ENCODE measurements at places on chromosomes 7 and 10.

DNA sequence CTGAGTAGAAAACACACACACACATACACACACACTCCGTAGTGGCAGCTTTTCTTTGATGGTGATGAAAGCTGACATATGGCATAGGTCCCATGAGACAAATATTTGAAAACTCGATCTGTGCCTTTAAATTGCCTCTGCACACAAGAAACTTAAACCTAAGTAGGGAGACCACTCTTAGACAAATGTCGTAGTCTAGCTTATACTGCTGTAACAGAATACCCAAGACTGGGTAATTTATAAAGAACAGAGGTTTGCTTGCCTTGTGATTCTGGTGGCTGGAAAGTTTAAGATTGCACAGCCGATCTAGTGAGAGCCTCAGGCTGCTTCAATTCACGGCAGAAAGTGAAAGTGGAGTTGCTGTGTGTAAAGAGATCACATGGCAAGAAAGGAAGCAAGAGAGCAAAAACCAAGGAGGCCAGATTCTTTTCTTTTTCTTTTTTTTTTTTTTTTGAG lies 489.4 kb upstream of the SORCS1 start:
- DNase-seq, result no peak

- DNase-seq, result no peak
Observed at GRCh38 chr7:47380325-47381133, 201.4 kb downstream of the TNS3 start.

- DNase-seq, result no peak
Observed at GRCh38 chr7:31938650-31939049, 131.6 kb downstream of the PDE1C start.

DNA sequence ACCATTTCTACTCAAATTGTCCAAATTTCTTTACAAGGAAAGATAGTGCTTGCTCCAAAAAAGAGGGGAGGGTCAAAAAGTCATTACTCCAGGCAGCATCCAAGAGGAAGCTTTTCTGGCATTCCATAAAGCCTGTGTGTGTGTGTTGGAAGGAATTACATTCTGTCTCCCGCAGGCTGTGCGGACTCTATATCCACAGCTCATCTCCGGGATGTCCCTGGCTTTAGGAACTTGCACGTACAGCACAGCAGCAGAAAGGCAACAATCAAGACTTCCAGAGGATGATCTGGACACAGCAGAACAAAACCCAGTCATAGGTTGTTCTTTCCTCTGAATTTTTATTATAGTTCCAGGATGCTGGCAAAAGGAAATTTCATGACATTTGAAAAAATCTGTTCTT lies 94.8 kb downstream of the ITIH5 start:
- DNase-seq, result no peak

- peak; percentile 49 for DNase-seq
Observed at GRCh38 chr10:100562008-100562672, 26.4 kb downstream of the HIF1AN start.

GRCh38 chr10:52769966-52770365 lies 2.6 kb downstream of the MBL2 start:
- DNase-seq, result no peak

- no peak for DNase-seq
Observed at GRCh38 chr7:83807774-83808173, 158.8 kb upstream of the SEMA3E start.

DNA sequence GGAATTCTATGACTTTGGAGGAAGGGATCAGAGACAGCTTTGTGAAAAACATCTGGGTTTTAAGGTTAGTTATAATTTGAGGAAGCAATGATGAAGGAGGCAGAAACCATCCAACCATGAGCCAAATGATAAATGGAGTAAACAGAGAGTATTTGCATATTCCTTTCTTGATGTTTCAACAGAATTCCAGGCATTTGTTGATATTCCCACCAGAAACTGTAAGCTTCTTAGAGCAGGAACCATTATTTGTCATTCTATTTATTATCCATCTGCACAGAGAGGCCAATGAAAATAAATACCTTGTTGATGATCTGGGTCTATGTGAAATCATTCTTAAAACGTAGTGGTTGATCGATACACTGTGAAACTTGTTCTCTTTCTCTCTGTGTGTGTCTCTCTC lies 715.3 kb downstream of the INHBA start:
- no peak for DNase-seq

DNA sequence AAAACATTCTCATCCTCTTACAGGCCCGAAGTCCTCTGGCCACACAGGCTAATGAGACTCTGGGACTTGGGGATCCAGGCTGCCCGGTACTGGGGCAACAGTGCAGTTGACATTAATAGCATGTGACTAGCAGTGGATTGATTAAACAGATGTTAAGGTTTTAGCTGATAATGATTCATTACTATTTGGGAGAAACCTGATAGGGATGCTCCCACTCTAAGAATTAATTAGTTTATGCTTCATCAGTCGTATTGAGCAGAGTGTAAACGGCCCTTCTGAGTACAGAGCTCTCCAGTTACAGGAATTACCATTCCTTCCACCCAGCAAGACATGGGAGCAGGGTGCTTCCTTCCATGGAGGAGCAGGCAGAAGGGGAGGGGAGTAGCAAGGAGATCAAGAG lies 82.7 kb downstream of the RPS24 start:
- DNase-seq, result no peak

GRCh38 chr7:25495342-25496250 lies 267.3 kb upstream of the NPVF start:
- DNase-seq, result no peak

- no peak for DNase-seq
Observed at GRCh38 chr7:111727905-111728634, 165.8 kb upstream of the IMMP2L start.

DNA sequence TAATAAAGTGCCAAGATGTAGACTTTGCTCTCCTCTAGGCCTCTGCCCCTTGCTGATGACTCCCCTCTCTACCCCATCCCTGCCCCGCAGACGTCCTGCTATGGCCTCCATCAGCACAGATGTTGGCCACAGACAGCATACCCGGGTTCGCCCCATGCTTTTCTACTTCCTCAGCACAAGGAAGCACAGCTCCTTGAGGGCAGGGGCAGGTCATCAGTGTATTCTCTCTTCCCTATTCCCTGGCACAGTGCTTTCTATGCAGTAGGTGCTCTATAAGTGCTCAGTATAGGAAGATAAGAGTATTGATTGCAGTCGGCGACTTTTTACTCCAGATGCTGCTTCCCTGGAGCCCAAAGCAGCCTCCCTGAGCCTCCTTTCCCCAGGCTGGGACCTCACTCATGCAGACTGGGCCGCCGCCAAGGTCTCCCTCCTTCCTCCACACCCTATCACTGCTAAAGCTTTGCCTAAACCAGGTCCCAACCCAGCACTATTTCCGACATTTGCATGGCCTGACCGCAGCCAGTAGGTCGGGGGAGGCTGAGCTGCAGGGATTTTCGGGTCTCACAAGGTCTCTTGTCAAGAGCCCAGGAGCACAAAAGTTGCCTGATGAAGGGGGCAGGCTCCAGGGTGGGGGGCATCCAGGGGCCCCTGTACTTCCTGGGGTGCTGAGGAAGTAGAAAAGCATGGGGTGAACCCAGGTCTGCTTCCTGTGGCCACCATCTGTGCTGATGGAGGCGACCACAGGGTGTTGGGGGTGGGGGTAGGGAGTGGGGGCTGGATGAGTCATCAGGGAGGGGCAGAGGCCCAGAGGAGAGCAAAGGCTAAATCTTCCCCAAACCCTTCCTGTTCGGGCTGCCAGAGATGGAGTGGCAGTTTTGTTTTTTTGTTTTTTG lies 8.0 kb downstream of the CALHM3 start:
- DNase-seq, result peak; percentile 60

DNA sequence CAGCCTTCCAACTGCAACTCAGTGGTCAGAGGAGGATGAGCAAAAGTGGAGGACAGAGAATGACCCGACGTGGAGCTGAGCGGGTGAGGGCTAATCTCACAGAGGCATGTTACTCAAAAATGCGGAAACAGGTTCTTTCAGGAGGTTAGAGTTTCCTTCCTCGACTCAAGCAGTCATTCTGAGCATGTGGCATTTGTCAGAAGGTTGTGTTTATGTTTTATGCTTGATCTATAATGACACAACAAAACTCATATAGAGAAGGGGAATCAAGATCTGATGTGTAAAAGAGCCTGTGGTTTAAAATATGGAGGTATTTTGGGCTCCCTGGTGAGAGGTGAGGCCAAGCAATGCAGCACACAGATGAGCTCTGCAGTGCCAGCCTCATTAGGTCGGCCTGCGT lies 311.4 kb downstream of the ADARB2 start:
- DNase-seq, result no peak

DNA sequence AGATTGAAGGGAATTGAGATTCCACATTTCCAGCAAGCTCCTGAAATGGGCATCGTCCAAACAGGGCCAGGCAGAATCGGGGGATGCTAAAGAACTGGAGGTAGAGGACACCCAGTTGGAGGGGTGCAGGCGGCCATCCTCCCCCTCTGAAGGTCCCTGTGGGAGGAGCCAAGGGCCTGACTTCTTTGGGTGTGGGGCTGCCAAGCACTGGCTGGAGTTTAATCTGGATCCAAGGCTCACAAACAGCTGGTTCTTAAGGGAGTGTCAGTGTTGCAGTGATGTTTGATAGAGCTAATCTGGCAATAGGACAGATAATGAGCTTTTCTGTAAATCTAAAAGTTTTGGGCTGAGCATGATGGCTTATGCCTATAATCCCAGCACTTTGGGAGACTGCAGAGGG lies 20.8 kb downstream of the TSPAN14 start:
- no peak for DNase-seq

GRCh38 chr7:152504367-152504766 lies 68.6 kb upstream of the KMT2C start:
- DNase-seq, result no peak

DNA sequence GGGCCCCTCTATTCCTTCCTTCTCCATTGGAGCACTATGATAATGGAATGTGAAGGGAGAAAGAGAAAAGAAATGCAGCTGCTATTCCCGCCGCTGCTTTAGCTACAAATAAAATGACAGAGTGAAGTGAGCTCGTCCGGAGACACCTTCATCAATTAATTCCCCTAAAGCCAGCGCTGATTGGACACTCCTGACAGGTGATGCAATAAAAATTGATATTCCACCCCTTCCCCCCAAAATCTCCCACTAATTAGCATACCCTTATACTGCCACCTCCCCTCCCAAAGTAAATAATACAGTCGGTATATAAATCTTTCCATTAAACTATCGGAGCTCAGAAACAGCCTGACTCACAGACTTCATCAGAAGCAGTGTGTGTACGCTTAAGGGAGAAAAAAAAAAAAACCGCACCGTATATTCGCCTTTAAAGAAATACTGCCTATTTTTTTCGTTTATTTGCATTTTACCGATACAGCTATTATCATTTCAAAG lies 7.3 kb downstream of the SKIDA1 start:
- no peak for DNase-seq

DNA sequence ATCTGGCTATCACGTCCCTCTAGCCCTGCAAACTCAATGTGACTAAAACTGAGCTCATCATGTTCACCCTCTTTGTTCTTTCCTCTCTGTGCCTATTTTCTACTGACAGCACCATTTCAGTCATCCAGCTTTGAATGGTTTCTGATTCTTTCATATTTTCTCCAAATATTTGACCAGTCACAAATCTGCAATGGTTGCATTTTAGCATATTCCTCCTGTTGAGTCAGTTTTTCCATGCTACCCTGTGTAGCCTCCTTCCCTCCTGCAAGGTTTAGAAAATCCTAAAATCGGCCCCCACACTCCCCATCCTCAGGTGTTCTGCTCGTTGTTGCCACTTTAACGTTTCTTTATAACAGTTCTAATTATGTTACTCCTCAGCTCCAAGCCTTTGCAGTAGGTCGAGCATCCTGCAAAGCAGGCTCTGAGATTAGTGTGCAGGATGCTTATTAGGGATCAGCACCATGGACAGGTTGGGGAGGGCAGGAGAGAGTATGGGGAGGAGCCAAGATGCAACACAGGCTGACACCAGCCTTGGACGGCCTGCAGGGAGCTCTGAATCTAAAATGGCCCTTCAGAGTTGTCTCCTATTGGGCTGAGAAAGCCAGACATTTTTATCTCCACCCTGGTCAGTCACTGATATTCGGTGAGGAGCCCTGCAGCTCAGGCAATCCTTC lies 531.0 kb upstream of the COBL start:
- DNase-seq, result no peak

- DNase-seq, result no peak
Observed at GRCh38 chr10:99569961-99570360, 37.2 kb downstream of the NKX2-3 start.

DNA sequence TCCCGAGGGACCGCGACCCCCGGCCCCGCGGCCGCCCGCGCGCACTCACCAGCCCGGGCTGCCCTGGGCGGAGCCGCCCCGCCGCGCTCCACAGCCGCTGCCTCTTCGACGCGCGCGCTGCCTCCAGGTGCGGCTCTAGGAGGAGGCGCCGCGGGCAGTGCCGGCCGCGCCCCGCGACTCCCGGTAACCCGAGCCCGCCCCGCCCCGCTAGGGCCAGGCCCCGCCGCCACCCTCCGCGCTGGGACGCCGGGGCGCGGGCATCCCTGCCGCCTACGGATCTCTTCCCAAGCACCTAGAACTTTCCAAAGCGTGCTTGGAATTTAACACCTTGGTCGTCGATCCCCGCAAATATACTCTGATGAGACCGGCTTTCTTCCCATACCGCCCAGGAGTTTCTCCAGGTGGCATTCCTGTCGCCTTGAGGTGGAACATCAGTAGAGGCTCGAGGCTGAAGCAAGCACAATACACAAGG lies at the start of gene SLC26A5:
Gene SLC26A5, minus strand, starts transcription at position 159 of the 472 bp plus-strand sequence. CDS start 24,693 bp downstream, outside the sequence.
- DNase-seq, result no peak

GRCh38 chr7:2353113-2353935 lies 1.3 kb upstream of the EIF3B start:
- no peak for DNase-seq

DNA sequence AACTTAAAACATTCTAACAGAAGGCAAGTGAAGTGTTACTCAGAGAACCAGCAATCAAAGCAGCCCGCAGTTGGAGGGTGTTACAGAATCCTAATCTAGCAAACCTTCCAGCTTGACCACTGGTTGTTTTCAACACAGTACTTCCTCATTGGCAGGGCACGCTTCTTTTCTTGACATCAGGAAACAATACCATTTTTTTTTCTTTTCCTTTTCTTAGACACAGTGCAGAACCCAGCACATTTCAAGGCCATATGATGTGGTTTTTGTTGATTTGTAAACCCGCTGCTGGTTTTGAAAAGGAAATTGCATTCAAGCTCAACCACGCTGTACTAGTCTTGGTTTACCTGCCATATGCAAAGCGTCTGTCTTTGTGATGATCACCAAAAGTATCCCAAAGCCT lies 33.4 kb downstream of the RHOBTB1 start:
- no peak for DNase-seq
